ENCODE measurements at places on chromosomes 2 and 18. TPM values are rescaled to one million over a fixed set of nuclear protein-coding genes. Genes with fewer than 3 reads are reported as not detected.
A peak's percentile ranks its signal among the peaks of the same experiment; 100 is the strongest.

GRCh38 chr2:152370783-152371182 is 35.8 kb downstream of the FMNL2 start:
- no peak for DNase-seq

- no peak for DNase-seq
Measured at GRCh38 chr18:62637807-62638687, 77.3 kb upstream of the PHLPP1 start.

- DNase-seq = peak; percentile 32
Measured at GRCh38 chr2:65349863-65350262, 82.5 kb downstream of the SPRED2 start.

LDLRAD4 gene
- total RNA-seq = 9.7 TPM

DNA sequence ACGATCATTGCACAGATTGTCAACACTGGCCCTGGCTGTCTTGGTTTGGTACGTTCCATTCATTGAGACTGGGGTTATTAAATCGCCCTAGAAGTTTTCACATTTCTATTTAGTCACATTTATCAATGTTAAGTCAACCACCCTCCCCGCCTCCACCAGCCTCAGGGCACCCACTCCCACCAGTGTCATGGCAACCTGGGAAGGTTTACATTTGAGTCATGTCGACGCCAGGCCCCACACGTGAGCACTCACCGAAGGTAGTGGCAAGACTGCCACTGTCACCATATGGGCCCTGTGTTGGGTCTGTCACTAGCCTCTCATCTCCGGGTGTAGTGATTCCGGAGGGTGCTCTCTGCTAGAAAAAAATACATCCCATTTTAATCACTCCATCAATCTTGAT is 194.2 kb downstream of the TWIST2 start:
- no peak for DNase-seq

DNA sequence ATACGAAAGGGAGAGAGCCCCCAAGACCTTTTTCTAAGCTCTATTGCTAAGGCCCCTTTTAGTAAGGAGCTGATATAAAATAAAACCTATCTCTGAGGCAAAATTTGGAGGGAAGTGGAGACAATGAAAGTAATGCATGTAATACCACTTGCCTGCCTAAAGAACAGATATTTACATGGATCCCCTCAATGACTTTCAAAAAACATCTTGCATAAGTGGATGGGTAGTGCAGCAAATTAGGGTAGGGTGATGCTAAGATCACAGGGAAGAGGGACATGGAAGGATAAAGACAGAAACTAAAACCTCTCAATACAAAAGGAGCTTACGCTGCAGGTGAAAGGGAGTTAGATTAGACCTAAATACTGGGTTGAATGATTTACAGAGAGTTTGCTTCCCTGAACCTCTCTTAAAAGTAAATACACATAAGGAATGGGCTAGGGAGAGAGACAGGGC is 1.1 kb downstream of the ZNF513 start:
- DNase-seq = no peak

TTC21B gene
- total RNA-seq = 18.5 TPM

DNA sequence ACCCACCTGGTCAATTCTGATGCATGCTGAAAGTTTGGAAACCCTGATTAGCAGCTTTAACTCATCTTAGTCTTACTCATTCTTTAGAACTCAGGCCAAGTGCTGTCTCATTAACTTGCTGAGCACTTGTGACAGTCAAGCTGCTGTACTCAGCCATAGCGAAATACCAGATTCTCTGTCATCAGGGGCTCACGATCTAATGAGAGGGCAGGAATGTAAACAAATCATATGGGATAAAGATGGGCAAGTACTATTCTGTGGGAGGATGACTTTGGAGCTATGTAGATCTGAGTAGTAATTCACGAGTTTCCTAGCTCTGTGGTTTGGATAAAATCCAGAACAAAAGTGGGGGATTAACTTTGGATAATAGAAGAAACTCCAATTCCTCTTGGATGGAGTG is 376.6 kb downstream of the HRH4 start:
- no peak for DNase-seq

GRCh38 chr2:143209570-143210445 is 80.6 kb downstream of the ARHGAP15 start:
- no peak for DNase-seq

CYRIA gene
- 5.5 TPM for total RNA-seq

GRCh38 chr2:120140866-120141265 is 82.3 kb downstream of the TMEM185B start:
- DNase-seq = no peak

- peak; percentile 74 for DNase-seq
Measured at GRCh38 chr18:50297621-50298442, 10.3 kb upstream of the CXXC1 start.

DNA sequence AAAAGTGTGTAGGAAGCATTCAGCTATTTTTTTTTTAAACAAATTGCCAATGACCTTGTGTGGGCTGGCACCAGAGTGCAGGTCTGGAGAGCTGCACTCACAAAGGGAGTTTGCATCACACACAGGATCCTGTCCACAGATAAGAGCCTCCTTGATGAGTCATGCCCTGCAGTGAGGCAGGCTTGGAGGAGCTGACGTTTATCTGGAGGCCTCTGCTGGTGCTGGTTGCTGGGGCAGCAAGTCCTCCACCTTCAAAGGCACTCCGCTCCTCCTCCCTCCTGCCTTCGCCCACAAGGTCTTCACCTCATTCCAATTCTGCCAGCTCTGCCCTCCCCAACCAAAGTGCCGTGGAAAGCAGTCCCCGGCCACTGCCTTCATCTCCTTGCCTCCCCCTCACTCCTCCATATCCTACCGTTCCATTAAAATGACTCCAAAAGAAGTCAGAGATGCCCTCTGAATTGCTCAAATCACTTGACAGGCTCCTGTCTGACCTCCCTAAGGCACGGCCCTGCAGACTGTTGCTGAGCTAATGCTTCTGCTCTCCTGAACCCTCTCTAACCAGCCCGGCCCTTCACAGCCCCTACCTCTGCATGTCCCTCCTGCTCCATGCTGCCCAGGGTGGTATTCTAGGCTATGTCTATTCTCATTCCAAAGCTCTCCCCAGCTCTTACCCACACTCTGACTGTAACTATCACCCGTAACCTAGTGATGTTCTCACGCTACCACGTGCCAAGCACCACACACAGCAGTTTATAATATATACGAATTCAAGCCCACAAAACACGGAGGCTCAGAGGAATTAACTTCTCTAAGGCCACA is 30.9 kb downstream of the LONRF2 start:
- no peak for DNase-seq

DNA sequence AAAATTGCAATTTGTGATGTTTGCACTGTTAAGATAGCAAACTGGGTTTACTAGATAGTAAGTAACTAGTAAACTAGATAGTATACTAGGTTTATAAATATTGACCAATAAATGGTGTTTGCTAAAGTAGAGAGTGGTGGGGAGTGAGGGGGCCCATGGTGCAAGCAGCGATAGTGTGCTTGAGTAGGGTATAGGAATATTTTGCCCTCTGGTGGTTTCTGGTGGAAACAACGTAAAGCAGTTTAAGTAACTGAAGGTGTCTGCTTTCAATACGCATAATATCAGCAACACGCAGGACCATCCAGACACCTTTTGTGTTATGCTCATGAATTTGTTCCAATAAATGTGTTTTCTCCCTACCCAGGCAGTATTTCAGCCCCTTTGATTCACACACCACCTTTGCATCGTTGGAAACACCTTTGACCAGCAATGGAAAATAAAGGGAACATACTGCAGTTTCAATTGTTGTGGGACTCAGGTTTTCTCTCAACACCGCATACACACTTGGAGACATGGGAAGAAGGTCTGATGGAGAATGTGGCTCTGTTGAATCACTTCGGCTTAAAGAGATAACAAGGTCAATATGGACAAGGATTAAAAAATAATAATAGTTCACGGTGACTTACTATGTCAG is 16.7 kb upstream of the STAT1 start:
- no peak for DNase-seq

GRCh38 chr18:23458830-23459529 is 5.9 kb downstream of the RIOK3 start:
- DNase-seq = no peak

GRCh38 chr2:120384486-120385354 is 38.8 kb downstream of the INHBB start:
- DNase-seq = no peak

- DNase-seq = no peak
Measured at GRCh38 chr2:67037655-67038054, 359.5 kb upstream of the ETAA1 start.

GRCh38 chr2:121717529-121717928 is 19.1 kb downstream of the NIFK start:
- no peak for DNase-seq

DNA sequence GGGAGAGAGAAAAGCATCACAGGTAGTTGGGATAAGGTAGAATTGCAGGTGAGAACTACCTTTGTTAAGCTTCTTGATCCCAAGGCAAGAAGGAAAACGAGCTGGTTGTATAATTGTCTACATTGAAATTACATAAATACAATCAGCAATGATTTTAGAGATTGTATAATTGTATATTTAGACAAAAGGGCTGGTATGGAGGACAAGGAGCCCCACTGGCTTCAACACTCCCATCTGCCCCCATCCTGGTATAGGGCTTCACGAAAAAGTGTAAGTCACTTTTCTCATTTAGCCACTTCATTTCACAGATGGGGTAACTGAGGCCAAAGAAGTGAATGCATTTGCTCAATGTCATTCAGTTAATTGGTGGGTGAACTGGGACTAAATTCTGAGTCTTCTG is 103.3 kb downstream of the MYCN start:
- DNase-seq = no peak

- DNase-seq = peak; percentile 84
Measured at GRCh38 chr2:74502720-74503505, 3.5 kb upstream of the LBX2 start.

DNA sequence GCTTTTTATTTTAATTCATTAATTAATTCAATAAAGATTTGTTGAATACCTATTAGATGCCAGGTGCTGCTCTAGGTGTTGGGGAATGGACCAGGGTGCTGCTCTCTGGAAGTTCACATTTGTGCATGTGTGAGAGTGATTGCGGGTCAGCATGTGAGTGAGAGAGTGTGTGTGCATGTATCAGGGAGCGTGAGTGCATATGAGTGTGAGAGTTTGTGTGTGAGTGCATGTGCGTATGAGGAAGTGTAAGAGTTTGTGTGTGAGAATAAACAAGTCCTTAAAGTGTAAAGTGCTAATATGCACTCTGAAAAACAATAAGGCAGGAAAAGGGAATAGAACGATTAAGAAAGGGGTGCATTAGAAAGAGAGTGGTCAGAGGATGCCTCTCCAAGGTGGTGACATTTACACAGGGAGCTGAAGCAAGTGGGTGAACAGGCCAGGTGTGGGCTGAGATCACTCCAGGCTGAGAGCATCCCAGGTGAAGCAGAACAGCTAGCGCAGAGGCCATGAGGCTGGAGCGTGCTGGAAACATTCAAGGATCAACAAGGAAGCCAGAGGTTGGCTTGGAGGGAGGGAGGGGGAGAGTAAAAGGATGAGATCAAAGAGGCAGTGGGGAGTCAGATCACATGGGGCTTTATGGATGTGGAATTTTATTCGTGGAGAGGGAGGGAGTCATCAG is 50.5 kb upstream of the SLC1A4 start:
- no peak for DNase-seq

- no peak for DNase-seq
Measured at GRCh38 chr18:64436111-64436510, 287.2 kb upstream of the LINC00305 start.

CABYR gene
- not detected for total RNA-seq

- DNase-seq = no peak
Measured at GRCh38 chr2:240388471-240389301, 46.8 kb upstream of the GPC1 start.

GRCh38 chr2:43026426-43027096 is 199.8 kb downstream of the ZFP36L2 start:
- DNase-seq = peak; percentile 91

DYNAP gene
- not detected for total RNA-seq

UGT1A5 gene
- total RNA-seq = 0.80 TPM

GRCh38 chr18:50042611-50043010 is 152.3 kb downstream of the MYO5B start:
- no peak for DNase-seq

KIF1A gene
- total RNA-seq = 0.76 TPM

PSMA8 gene
- not detected for total RNA-seq

DNA sequence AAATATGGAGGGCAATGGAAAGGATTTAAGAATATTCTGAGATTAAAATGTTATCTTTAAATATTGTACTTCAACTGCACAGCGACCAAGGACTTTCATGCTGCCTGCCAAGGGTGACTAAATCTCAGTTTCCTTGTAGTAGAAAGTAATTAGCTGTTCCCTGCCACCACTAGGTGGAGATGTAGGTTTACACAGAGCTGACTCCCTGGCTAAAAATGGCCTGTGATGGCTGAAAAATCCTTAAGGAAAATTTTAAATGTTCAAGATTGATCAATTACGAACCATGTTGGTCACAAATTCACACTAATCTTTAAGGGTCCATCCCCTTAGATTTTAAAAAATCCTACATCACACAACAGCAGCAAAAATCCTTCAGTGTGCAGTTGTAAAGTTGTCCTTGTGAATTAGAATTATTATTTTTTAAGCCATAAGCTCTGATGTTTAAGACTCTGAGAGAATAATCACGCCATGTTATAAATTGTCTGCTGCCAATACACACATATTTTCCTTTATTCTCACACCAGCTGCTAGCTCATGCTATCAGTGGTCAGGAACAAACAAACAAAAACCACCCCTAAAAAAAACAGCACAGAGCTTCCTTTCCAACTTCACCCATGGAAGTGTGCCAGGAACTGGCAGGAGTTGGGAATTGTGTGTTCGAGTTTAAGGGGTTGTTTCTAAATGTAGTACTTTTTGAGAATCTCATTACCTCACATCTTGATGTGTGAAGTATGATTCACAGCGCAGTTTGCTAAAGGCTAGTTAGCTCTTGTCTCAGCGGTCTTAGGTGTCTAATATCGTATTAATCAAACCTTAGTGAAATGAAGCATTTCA is 399.8 kb downstream of the TMEM182 start:
- no peak for DNase-seq

HDLBP gene
- 241 TPM for total RNA-seq

FAHD2B gene
- 14.3 TPM for total RNA-seq

DUSP2 gene
- total RNA-seq = 57.0 TPM

GRCh38 chr2:26670931-26671460 is 21.5 kb upstream of the KCNK3 start:
- DNase-seq = no peak

DNA sequence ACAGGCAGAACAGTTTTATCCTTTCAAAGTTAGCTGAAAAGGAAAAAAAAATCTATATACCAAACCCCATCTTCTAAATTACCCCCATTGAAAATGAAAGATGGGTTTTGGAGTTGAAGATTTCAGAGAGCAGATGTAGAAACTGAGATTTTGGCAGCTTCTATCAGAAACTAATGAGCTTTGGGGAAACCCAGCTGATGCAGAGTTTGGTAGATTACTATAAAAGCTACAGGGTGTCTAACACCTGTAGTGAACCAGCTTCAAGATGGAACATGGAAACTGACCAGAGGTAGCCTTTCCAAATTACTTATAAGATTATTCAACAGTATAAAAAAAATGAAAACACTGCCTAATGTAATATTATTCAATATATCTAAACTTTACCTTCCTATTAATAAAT is 583.1 kb downstream of the XIRP2 start:
- DNase-seq = no peak

CDCA7 gene
- 5.4 TPM for total RNA-seq

GRCh38 chr2:85433511-85434089 is 15.1 kb downstream of the SH2D6 start:
- DNase-seq = peak; percentile 88

GRCh38 chr2:10435820-10436204 is 12.3 kb downstream of the ODC1 start:
- DNase-seq = no peak
